Posterior vena cava (tissue), 2 donors: ENCODE measurements at places on chromosomes 16 and 17. TPM values are rescaled to one million over a fixed set of nuclear protein-coding genes. Genes with fewer than 3 reads are reported as not detected.

NOTUM gene
- total RNA-seq = not detected

MPO gene
- total RNA-seq = 0.86 TPM

PIRT gene
- total RNA-seq = not detected

MARVELD3 gene
- total RNA-seq = not detected

SLC52A1 gene
- total RNA-seq = not detected

SLC5A10 gene
- not detected for total RNA-seq

YBX2 gene
- 1.7 TPM for total RNA-seq

IRX3 gene
- total RNA-seq = 4.4 TPM

KRTAP17-1 gene
- total RNA-seq = not detected

KRT33A gene
- total RNA-seq = not detected

CDC42EP4 gene
- 32.6 TPM for total RNA-seq

NKD1 gene
- total RNA-seq = 67.6 TPM

CYB5D1 gene
- 8.9 TPM for total RNA-seq

PDPK1 gene
- 36.8 TPM for total RNA-seq
